Right renal pelvis (tissue), 4 donors: ENCODE measurements at places on chromosomes 12 and 14.

- DNase-seq, result no peak
These were observed 174.0 kb upstream of the NTF3 start for GRCh38 chr12:5257763-5258495.

GRCh38 chr14:28766469-28766955 lies at the start of gene FOXG1:
Gene FOXG1 (plus strand): TSS chr14:28766787. CDS start chr14:28767280, 493 bp downstream.
- DNase-seq, result no peak

DNA sequence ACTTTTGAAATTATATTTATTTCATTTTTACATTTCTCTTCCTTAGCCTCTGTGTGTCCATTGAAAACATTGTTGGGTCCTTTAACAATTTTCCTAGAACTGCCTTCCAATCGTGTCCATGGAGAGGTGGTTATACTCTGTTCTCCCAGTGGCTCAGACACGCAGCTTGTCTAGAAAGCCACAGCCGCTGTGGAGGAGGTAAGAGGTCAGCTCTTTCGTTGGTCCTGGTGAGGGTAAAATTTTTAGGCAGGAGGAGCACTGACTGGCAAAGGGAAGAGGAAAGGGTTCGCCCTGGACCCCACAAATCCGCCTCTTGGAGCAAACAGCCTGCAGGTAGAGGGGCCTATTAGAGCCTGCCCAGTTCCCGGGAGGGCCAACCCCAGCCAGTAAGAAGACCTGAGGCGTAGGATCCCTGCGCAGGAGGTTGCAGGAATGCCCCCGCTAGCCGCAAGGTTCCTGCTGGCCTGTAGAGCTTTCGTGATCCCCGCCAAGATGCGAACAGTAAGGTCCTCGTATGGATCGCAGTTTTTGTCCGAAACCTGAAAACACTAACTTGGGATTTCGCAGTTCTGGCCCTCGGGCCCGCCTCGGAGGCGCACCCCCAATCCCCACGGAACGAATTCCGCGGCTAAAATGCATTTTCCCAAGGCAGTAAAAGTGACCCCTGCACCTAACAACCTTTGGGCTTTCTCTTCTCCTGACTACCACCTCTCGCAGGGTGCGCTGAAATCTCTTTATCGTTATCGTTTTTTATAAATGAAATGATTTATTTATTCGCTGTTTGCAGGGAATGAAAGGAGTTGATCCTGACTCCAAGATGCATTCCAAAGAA lies 7.5 kb upstream of the PAX9 start:
- DNase-seq, result no peak

DNA sequence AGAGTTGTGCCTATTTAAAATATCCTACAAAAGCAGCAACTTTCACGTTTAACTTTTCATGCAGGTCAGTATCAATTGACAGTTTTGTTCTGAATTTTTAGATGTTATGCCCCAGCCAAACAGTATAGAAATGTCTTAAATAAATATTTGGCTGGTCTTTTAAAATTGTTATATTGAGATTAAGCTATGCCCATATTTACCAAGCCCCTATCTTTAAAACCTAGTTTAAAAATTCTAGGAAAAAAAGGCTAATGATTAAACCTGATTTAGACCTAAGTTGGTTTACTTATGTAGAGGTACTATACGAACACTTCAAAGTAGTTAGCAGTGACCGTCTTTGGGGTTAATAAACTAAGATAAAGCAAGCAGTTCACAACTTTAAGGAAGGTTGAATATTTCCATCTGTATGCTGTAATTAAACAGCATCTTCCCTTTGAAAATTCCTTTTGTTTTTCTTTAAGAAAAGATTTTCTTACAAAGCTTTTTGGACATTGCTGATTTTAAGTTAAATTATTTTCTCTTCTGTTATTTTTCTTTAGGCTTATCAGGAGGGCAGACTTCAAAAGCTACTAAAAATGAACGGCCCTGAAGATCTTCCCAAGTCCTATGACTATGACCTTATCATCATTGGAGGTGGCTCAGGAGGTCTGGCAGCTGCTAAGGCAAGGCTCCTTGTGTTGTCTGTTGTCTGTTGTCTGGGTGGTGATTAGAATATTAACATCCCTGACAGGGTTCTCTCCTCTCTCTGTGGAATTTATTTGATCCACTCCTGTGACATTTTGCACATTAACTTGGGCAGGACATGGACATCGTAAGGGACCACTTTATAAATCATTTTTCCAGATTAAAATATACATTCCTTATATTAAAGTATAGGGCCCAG lies 7.5 kb downstream of the EID3 start:
- no peak for DNase-seq

GRCh38 chr12:51888316-51889215 lies 663 bp downstream of the ANKRD33 start:
- no peak for DNase-seq

GRCh38 chr12:75315518-75315917 lies 14.6 kb downstream of the CAPS2 start:
- no peak for DNase-seq

DNA sequence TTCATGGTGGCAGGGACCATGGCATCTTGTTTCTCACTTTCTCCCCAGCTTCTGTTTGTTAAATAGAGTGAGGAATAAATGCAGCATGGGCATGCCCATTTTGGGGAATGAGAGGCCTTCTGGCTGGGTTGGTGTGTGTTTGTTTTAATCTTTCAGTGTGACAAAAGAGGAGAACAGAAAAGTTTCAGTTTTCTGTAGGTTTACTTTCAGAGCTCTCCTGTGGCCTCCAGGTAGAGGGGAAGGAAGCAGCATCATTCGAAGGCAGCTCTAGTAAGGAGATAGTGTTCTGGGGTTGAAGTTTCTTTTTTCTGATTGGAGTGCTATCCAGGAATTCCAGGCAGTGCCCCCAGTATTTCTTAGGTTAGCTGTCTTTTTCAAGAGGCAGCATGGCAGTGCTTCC lies 15.3 kb downstream of the MSRB3 start:
- no peak for DNase-seq

DNA sequence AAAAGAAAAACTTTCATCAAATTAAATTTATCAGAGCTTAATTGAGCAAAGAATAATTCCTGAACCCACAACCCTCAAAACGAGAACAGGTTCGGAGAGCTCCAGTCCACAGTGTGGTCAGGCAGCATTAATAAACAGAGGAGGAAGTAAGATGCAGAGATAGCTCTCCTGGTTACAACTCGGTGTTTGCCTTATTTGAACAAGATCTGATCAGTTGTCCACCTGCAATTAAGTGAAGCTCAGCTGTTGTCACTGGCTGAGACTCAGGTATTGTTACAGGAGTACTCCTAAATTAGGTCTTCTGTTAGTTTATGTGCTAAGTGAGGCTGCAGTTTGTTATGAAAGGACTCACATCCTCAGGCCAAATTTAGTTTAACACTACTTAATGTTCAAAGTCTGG lies 451.4 kb upstream of the PDE3A start:
- DNase-seq, result no peak

GRCh38 chr12:117809509-117809908 lies 159.3 kb downstream of the KSR2 start:
- DNase-seq, result no peak

DNA sequence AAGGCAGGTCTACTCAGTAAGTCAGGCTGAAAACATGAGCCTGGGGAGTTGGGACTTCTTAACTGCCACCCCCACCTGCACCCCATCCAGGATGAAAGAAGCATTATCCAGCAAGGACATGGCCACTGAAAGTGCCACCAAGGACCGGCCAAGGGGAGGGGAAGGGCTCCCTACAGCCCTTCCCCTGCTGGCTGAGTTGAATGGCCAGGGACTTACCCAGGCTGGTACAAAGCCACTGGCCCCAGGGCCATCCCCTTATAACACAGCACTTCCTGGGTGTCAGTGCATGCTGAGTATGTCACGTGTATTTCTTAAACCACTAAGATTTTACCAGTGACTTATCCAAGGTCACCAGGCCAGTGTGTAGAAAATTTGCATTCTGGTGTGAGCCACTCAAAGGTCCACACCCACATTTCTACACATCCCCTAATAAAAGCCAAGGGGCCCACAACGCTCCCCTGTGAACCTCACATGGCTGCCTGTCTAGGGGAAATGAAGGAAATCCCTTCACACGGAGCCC lies 29.3 kb upstream of the ZFP36L1 start:
- no peak for DNase-seq

DNA sequence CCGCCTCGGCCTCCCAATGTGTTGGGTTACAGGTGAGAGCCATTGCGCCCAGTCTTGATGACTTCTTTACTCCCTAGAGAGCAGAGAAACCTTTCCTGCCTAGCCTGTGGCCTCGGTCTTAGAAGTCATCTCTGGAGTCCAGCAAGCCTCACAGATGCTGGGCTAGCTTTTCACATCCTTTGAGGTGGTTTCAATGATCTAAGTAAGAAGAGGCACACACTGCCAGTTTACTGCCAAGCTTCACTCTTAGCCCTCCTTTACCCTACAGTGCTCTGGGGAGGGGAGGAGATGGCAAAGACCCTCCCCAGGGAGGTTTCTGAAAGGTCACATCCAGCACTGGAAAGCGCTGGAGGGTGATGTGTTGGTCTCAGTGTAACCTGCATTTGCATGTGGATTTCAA lies 304.8 kb downstream of the PCNX1 start:
- DNase-seq, result no peak

DNA sequence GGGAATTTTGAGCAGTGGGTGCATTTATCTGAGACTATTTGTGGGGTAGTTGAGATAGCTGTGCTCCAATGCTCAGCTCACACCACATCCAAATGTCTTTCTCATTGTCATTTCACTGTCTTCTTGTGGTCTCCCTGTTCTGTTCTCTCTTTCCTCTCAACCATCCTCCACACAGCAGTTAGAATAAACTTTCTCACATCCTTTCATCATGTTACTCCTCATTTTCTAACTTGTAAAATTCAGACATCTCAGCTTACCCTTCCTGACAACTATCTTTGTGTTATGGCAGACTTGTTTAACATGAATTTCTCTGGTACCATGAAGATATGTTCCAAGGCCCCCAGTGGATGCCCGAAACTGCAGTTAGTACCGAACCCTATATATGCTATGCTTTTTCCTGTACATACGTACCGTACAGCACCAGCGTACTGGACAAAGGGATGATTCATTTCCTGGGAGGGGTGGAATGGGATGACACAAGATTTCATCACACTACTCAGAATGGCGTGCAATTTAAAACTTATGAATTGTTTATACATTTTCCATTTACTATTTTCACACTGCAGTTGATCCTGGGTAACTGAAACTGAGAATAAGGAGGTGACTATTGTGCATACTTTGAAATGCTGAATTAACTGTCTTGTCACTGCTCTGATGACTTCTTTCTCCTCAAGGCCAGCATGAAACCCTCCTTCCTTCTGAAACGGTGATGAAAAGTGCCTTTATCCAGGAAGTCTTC lies 177.1 kb upstream of the SLC38A2 start:
- no peak for DNase-seq

- DNase-seq, result no peak
These were observed 95.3 kb downstream of the CIT start for GRCh38 chr12:119781804-119782203.

DNA sequence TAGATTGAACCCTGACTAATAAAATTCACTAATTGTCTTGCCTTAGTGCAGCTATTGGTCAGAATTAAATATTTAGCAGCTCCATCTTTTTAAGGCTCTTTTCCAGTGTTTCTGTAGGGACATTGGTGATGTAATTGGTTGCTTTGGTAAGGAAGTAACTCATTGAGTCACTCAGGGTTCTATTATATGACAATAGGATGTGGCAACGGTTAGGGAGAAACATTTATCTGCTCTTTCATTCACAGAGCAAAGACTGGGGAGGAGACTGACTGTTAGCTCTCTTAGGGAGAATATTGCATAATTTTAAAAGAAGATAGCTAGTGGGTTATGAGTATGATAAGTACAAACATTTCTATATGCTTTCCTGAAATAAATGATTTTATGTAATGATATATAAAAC lies 616.5 kb downstream of the TRHDE start:
- DNase-seq, result no peak

GRCh38 chr14:55832122-55832911 lies 252.3 kb downstream of the KTN1 start:
- DNase-seq, result no peak

- DNase-seq, result no peak
These were observed 951.5 kb downstream of the GALC start for GRCh38 chr14:87041290-87042020.

DNA sequence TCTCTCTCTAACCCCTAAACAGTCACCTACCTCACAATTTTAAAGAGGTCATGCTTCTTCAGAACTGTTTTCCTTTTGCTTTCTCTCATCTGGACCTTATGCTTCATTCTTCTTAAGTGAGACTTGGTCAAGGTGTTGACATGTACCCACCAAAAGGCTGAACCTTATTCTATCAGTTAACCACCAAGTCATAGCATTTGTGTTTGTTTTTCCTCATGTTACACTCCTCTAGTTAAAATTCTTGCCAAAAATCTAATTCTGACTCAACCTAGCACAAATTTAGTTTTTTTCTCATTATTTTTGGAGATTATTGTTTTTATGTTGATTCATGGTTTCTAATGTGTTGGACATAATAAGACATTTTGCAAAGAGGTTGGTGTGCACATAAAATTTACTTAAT lies 578.6 kb downstream of the SLC16A7 start:
- DNase-seq, result no peak

- DNase-seq, result no peak
These were observed 22.1 kb downstream of the ZBTB42 start for GRCh38 chr14:104822821-104823615.

DNA sequence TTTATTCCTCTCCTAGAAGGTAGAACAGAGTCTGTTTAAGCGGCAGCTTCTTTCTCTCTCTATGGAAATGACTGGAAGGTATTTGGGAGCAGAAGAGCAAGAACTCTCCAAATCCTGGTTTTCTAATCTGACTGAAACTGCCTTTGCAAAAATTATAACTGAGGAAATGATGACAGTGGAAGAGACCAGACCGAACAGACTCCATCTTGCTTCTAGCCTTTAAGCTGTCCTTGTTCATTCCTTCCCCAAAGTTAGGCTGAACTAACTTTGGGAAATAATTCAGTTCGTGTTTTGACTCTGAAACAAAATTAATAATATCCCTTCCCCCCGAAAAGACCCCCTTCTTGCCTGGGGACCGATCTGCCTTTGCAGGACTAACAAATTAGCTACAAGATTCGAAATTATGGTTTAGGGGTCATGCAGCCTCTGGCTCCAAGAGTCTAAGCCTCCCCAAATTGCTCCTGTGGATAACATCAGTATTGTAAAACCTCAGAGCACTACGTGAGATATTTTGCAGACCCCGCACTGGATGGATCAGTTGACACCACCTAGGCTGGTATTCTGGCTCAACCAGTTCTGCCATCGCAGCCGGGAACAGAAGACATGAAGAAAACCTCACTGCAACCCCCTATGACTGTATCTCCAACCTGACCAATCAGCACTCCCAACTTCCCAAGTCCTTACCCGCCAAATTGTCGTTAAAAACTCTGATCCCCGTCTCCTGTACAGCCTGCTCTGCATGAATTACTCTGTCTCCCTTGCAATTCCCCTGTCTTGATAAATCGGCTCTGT lies 14.1 kb downstream of the SELPLG start:
- DNase-seq, result no peak

DNA sequence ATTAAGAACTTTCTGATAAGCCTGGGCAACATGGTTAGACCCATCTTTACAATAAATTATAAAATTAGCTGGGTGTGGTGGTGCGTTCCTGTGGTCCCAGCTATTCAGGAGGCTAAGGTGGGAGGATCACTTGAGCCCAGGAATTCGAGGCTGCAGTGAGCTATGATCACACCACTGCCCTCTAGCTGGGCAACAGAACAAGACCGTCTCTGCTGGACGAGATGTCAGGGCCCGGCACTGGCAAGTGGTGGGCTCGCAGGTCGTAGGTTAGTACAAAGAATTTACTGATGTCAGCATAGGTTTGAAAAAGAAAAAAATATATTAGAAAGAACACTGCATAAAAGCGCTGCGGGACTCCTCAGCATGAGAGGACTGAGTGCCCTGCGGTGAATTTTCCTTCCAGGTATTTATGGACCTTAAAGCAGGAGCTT lies 15.7 kb upstream of the VSIG10 start:
- DNase-seq, result no peak
